ENCODE measurements at places on chromosomes 2 and 18. TPM values are rescaled to one million over a fixed set of nuclear protein-coding genes. Genes with fewer than 3 reads are reported as not detected.

EFHD1 gene
- total RNA-seq: 10.1 TPM

NOL4 gene
- not detected for total RNA-seq

KIF5C gene
- total RNA-seq: 0.09 TPM

UNC80 gene
- not detected for total RNA-seq

LIMS4 gene
- 0.26 TPM for total RNA-seq

SDC1 gene
- total RNA-seq: 517 TPM

GAREM2 gene
- total RNA-seq: 0.40 TPM

All from esophagus squamous epithelium (tissue), 5 donors.